ENCODE measurements at places on chromosomes 5 and 9.

GRCh38 chr9:34185778-34186551 lies 7.1 kb downstream of the UBAP1 start:
- peak; percentile 43 for DNase-seq

- DNase-seq: no peak
These were observed 29.8 kb upstream of the MIER3 start for GRCh38 chr5:56981548-56982315.

DNA sequence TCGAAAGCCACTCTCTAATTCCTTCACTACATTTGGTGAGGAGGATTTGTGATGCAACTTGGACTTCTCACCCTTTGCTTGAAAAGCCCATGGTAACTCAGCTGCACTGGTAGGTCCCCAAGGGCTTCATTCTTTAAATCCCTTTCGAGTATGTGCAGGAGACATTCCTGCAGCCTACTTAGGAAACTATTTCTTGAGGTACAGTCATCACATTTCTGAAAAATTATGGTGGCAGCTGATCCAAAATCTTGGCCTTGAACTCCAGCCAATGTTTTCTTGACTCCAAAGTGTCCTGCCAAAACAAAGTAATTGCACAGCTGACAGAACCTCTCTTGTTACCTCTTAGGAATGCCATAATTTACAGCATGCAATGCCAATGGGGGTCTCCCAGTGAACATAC lies 99.7 kb downstream of the NPR3 start:
- no peak for DNase-seq

DNA sequence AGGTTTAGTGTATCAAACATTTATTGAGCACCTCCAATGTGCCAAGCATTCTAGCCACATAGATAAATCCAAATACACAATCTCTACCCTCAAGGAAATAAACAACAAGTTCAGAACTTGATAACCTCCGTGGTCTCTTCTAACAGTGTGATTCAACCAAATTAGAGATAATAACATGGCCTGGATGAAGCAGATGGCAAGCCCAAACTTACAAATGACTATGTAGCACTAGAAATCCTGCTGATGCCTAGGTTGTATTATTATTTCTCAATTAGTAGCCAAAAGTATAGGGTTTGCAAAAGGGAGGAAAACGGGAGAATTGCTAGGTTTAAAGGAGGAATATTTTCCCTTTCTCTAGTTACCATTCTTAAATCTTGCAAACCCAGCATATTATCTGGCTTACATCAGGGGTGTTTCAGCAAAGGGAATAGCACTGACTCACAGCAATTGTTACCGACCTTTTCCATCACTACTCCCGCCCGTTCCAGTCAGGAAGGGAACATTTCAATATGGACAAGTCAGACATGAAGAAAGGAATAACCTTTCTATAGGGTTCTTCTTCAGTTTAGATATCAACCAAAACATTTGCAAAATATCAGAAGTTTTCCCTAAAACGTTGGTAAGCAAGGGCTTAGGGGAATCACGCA lies 2.3 kb downstream of the DPYSL3 start:
- DNase-seq: no peak

Data from T-helper 2 cell (primary cell).